Activated CD4-positive, CD25-positive, alpha-beta regulatory T cell treated with anti-CD3 and anti-CD28 coated beads, Interleukin-2, amount 50 U/mL, for 72 hours (primary cell): ENCODE measurements at places on chromosomes 11 and 22.

GRCh38 chr11:95891423-95892170 is 32.3 kb downstream of the MTMR2 start:
- DNase-seq = no peak

- DNase-seq = peak; percentile 56
Observed at GRCh38 chr11:692824-693414, 2.1 kb downstream of the DEAF1 start.

GRCh38 chr11:103295704-103296103 is 186.5 kb downstream of the DYNC2H1 start:
- DNase-seq = no peak

DNA sequence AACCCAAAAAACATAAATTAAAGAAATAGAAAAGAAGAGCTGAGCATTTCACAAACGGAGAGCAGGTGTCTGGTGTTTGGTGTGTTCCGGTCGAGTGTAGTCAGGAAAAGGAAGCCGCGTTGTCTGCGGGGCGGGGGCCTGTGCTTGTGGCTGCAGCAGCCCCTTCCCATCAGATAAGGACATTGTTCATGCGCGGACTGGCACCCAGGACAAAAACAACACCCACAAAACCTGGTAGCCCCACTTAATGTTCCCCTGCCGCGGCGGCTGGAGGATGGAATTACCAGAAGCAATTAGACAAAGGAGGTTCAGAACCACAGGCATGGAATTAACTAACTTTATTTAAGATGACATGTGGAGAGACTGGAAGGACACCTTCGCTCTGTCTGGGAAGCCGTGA is 29.9 kb downstream of the KRTAP5-5 start:
- DNase-seq = peak; percentile 17

GRCh38 chr11:110600322-110600721 is 111.9 kb downstream of the ARHGAP20 start:
- no peak for DNase-seq

- DNase-seq = no peak
Observed at GRCh38 chr11:113363406-113363805, 24.2 kb upstream of the ANKK1 start.

DNA sequence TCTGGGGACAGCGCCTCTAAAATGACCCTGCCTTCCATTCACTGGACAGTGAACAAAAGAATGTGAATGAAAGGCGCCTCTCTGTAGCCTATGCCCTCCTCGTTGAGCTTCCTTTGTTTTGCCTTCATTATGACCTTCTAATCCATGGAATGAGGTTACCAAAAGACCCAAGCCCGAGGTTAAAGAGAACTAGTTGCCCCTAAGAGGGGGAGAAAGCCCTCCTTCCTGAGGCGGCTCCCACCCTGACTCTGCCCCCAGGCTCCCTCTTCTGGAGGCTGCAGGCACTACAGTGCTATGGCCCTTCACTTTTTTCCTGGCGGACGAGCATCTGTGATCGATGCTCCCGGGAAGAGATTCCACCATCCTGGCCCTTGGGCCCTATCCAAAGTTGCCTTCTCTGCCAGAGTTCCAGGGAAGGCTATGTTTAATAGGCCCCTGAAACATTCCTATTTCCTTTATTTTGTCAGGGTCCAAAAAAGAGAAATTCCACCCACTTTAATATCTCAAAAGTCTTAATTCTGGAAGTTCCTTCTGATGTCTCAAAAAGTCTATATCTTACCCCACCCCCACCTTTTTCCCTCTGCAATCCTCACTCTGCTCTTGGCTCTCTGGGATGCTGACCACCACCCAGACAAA is 147.3 kb downstream of the FEZ1 start:
- DNase-seq = peak; percentile 53

DNA sequence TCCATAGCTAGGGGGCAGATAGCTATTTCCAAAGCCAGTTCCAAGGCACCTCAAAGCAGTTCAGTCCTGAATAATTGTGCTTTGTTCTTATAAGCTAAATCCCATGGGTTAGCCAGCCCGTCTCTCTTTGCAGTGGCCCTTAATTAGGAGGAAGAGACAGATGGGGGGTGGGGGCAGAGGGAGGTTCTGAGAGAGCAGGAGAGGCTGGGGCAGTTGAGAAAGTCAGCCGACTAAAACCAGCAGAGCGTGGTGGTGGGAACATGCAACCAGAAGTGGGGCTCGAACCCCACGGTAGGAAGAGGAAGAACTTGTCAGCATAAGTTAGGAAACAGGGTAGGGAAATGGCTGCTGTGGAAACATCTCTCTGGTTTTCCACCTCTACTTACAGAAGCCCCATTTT is 10.9 kb upstream of the SCN4B start:
- no peak for DNase-seq

- no peak for DNase-seq
Observed at GRCh38 chr11:130631119-130631518, 182.7 kb downstream of the ADAMTS15 start.

- no peak for DNase-seq
Observed at GRCh38 chr11:28412029-28412428, 303.8 kb downstream of the METTL15 start.

GRCh38 chr22:25134028-25134427 is 65.6 kb upstream of the CRYBB3 start:
- no peak for DNase-seq

DNA sequence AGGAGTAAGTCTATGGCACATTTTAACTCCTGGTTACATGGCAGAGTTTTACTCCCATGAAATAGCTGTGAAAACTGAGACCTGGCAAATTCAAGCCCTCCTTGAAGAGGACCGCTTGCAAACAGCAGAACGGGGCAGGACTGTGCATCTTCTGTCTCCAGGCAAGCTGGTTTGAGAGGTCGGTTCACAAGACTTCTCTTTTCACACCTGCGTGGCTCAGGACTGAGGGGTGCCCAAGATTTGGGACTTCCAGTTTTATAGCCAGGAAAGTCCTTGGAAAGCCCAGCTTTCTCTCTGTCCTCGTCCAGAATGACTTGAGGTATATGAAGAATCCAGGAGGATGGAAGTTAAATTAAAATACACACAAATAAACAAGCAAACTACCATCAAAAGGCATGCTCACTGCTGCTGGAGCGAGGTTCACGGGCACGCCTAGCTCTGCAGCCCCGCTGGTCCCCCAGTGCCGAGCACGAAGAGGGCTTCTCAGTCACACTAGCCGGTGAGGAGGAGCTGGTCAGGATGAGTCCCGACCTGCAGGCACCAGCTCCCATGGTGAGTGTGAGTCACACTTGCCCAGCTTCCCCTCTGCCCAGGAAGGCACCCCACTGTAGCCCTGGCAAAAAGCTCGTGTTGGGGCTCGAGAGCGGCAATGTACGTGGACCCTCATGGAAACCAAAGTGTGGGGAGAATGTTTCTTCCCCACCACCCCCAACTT is 1382.4 kb downstream of the BRD1 start:
- DNase-seq = no peak

- DNase-seq = no peak
Observed at GRCh38 chr11:36431429-36432092, 78.5 kb downstream of the TRAF6 start.

- no peak for DNase-seq
Observed at GRCh38 chr11:104464691-104465090, 300.7 kb upstream of the PDGFD start.

DNA sequence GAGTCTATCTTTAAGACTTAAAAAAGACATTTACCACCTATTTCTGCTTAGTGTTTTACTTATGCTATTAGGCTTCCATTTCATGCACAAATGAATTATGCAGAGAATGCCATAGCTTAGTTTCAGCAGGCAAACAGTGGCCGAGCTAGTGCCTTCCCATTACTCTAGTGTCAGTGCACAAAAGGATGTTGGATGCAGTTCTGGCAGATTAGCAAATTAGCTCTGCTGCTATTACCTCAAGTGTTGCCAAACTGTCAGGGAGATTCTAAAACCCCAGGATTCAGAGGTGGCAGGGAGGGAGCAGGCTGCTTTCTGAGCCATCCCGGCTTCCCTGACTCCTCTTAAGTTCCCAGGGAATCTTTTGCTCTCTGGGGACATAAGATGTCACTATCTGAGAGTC is 209.4 kb upstream of the NCAM1 start:
- no peak for DNase-seq
